ENCODE measurements at places on chromosomes 5 and 9.

DNA sequence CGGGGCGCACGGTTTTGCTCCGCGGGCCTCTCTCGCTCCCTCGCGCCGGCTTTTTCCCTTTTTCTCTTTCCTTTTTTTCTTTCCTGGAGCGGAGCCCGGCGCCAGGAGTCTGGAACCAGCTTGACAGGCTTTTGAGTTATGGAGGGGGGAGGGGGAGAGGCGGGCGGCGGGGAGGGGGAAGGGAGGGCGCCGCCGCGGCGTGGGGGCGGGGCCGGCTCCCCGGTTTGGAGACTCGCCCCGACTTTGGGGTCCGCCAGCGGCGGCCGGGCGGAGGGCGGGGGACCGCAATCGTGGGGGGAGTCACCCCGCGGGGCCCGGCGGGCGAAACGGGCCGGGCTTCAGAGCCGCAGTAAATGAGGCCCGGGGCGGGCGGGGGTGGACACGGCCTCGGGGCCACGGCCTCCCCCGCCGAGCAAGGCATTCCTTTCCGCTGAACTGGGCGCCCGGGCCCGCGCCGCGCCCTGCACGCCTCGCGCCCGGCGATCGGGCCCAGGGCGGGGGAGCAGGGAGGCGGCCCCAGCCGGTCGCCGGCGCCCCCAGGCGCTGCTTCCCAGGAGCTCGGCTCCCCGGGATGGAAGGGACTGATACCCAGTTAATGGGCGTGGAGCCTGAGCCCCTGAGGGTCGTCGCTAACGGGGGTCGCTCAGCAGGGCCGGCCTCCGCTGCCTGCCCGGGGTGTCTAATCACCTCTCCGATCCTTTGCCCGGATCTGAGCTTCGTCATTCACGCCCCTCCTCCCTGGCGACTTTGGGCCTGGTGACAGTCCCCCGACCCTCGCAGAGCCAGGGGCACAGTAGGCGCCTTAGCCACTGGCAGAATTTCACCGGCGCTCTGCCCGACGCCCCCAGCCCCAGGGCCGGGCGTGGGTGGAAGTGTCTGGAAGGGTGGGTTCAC, 138.1 kb downstream of the C9orf50 start:
- peak; percentile 69 for DNase-seq

- no peak for DNase-seq
Observed at GRCh38 chr9:127769929-127770582, 8.4 kb downstream of the SH2D3C start.

DNA sequence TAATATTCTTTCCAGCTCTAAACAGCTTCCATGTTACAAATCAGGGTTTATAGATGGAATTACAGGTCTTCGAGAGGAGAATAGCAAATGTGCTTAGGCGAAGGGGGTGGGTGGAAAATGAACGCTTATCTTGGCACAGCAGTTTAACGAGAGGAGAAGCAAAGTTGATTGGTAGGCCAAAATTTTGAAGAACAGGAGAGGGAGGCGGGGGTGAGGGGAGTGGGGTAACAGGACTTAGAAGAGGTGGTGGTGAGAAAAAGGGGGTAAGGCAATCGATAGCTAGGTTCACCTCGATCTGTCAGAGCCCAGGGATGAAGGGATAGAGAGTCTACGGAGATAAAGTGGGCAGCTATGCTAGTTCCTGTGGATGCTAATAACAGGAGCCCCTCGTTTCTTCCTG, 764 bp downstream of the ANKRA2 start:
- DNase-seq, result peak; percentile 13

- DNase-seq, result no peak
Observed at GRCh38 chr9:125169895-125170294, 19.7 kb downstream of the PPP6C start.

DNA sequence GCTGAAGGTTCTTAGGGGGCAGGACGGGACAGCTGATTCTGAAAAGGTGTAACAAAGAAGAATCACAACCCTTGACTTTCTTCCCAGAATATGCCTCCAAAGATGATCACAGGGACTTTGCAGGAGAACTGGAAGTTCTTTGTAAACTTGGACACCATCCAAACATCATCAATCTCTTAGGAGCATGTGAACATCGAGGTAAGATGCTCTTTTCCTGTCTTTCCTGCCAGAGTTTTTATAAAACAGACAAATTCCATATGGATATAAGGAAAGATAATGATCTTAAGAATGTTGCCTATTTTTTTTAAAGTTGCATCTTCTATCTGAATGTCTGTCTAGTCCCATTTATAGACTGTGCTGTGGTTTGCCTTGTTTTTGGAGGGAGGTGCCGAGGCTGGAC, 87.9 kb downstream of the EQTN start:
- no peak for DNase-seq

DNA sequence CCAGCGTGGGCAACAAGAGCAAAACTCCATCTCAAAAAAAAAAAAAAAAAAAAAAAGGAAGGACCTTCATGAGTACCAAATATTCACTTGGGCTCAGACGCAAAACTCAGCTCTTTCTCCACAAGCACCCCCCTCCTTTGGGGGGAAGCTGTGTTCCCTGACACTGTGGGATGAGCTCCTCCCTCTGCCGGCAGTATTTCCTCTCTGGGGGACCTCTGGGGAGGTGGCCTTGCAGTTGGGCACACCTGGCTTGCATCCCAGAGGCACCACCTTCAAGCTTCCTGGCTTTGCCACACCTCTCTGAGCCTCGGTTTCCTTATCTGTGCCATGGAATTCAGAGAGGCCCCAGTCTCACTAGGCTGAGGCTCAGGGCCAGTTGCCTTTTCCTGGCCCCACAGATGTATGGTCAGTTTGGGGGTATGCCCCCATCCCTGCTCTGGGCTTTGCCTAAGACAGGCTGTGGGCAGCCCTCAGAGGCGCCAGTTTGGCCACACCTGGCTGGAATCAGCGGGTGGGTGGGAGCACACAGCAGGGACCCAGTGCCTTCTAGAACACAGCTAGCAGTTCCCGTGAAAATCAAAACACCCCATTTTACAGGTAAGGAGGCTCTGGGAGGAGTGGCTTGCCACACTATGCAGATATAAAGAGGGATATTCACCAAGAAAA, 157.5 kb upstream of the IER5L start:
- DNase-seq, result peak; percentile 91

- no peak for DNase-seq
Observed at GRCh38 chr5:37767961-37768360, 71.9 kb downstream of the GDNF start.

- no peak for DNase-seq
Observed at GRCh38 chr5:103114440-103114839, 5.5 kb downstream of the GIN1 start.

DNA sequence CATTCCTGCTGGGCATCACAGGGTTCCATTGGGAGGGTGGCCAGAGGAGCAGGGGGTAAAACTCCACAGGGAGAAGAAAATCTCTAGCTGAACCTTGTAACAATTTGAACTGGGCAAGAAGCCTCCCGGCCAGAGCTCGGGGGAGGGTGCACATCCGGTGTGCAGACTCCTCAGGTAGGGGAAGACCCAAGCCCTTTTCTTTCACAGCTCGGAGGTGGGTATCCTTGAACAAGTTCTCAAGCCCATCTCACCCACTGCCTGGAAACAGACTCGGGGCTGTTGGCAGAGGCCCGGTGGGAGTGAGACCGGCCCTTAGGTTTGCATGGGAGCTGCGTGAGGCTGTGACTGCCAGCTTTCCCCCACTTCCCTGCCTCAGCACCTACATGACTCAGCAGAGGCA, 111.5 kb upstream of the IL7R start:
- DNase-seq, result no peak

- no peak for DNase-seq
Observed at GRCh38 chr5:178106556-178107239, 6.6 kb upstream of the N4BP3 start.
